ENCODE measurements at places on chromosomes 1 and 21. TPM values are rescaled to one million over a fixed set of nuclear protein-coding genes. Genes with fewer than 3 reads are reported as not detected.

The CENPF gene
- total RNA-seq = 4.1 TPM

The S100A13 gene
- total RNA-seq = 118 TPM

The DIO1 gene
- total RNA-seq = not detected

The CNR2 gene
- total RNA-seq = 0.06 TPM

GRCh38 chr1:240965581-240966091 is 353.7 kb upstream of the GREM2 start:
- no peak for DNase-seq

- DNase-seq = no peak
Measured at GRCh38 chr1:7278045-7278444, 492.8 kb downstream of the CAMTA1 start.

DNA sequence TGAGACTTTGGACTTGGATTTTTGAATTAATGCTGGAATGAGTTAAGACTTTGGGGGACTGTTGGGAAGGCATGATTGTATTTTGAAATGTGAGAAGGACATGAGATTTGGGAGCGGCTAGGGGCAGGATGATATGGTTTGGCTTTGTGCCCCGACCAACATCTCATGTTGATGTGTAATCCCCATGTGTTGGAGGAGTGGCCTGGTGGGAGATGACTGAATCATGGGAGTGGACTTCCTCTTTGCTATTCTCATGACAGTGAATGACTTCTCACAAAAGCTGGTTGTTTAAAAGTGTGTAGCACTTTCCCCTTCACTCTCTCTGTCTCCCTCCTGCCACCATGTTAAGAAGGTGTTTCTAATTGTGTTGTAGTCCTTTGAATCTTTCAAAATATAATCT is 9.3 kb upstream of the PHGDH start:
- no peak for DNase-seq

GRCh38 chr21:39630827-39631226 is 18.1 kb downstream of the B3GALT5 start:
- no peak for DNase-seq

Data from omental fat pad (tissue), 4 donors.